ENCODE measurements at places on chromosomes 16 and 17. TPM values are rescaled to one million over a fixed set of nuclear protein-coding genes. Genes with fewer than 3 reads are reported as not detected.
A peak's percentile ranks its signal among the peaks of the same experiment; 100 is the strongest.

SLC6A2 gene
- 0.17 TPM for polyA plus RNA-seq

NLRC3 gene
- 2.0 TPM for polyA plus RNA-seq

DNA sequence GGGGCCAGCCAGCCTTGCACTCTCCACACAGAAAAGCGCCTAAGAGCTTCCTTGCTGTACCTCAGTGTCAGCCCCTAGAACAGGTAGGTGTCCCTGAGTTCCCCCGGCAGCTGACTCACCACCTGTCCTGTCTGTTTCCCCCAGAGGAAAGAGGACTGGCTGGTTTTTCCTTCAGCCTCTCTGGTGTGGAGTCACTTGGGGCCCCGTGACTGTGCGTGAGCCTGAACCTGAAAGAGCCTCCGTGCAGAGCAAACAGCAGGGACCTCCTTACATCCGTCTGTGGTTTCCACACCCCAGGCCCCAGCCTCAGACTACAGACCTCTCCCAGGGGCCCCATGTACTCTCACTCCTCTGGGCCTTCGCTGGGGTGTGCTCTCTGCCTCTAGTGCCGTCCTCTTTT lies 87.8 kb downstream of the GNAO1 start:
- no peak for DNase-seq

DNA sequence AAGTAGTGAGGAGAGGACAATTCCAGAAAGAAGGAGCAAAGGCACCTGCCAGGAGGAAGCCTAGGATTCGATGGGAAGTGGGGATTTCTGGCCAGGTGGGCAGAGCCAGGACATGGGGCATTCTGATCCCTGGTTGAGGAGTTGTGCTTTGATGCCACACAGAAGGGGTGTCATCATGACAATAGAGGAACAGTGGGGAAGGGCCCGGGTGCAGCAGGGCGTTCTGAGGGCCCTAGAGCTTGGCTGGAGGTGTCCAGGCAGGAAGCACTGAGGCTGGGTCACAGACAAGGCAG lies 4.3 kb downstream of the EVPLL start:
- DNase-seq: no peak

DNA sequence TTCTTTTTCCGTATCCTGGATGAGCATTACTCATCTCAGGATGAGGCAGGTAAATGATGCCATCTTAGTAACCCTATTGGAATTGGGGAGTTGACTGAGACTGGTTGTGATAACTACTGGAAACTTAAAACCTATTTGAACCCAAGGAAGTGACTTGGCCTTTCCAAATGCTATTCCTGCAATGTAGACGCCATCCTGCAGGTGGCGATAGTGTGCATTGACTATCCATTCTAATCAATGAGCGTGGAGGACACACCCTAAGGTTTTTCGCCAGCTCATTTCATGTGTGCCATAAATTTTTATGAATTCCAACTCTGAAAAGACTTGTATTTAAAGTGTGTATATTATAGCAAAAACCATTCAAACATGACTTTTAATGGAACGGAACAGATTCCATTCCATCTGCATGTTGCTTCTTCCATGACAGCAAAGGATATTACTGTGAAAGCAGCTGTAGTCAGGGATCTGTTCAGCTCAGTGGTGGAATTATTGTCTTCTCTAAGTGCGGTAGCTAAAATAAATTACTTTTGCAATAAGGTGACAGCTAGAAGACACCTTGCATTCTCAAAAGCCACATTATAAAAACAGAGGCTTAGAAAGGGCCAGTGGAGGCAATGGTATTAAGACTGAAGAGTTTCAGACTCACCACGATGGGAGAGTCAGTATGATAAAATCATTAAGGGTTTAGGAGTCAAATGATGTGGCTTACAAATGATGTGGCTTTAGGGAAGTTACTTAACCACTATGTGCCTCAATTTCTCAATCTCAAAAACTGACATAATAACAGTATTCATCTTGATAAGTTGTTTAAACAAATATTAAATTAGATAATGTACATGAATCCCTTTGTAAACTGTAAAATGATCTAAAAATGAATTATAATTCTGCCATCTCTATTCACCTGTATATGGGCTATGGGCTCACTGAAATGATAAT lies 55.5 kb downstream of the SYT17 start:
- no peak for DNase-seq

DNA sequence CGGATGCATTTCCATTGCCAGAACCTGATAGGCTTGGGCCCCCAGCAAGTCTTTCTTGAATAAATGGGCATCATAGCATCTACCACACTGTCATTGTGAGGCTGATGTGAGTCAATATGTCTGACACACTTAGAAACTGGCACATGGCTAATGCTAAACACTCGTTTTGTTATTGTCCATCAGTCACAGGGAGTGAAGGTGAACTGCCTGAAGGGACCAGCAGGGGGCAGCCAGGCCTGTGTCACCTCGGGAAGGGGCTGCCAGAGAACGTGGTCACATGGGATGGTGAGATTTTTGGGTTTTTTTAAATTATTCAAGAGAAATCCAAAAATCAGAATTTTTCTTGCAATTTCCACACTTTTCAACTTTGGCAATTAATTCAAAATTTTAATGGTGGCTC lies 831 bp upstream of the RCVRN start:
- no peak for DNase-seq

- no peak for DNase-seq
Measured at GRCh38 chr16:1426734-1427471, 4.0 kb upstream of the PERCC1 start.

TRIM47 gene
- polyA plus RNA-seq: 9.2 TPM

DNA sequence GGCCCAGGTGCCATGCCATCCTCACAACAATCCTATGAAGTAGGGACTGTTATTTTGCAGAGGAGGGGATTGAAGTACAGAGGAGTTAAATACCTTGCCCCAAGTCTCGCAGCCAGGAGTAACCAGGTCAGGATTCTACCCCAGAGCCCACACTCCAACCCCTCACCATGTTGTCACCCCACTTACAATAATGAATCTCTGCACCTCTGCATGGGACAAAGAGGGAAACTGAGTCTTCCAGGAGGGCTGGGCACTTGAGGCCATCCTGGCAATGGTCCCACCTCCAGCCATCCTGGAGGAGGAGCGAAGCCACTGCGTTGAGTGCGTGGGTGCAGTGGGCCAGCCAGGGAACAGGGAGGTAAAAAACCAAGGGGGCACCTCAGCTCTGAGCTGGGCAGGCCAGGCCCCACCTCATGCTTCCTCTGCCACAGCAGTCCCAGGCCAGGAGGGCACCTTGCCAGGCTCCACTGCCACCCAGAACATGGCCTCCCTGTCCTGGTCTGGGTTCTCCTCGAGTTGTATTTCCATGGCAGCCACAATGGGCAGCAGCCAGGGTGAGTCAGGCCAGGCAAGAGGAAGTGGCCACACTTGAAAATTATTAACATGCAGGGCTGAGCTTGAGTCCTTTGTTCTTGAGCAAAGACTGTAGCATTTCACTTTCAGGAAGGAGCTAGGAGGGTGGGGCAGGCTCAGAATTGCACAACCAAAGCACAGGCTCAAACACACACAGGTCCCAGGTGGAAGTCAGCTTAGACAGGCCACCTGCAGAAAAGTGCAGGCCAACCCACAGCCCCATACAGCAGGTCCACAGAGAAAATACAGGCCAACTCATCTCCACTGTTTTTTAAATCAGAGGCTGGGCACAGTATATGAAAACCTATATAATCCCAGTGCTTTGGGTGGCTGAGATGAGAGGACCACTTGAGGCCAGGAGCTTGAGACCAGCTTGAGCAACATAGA lies 52.1 kb downstream of the CUEDC1 start:
- no peak for DNase-seq

GRCh38 chr17:31835984-31836383 lies 23.1 kb downstream of the COPRS start:
- no peak for DNase-seq

DNA sequence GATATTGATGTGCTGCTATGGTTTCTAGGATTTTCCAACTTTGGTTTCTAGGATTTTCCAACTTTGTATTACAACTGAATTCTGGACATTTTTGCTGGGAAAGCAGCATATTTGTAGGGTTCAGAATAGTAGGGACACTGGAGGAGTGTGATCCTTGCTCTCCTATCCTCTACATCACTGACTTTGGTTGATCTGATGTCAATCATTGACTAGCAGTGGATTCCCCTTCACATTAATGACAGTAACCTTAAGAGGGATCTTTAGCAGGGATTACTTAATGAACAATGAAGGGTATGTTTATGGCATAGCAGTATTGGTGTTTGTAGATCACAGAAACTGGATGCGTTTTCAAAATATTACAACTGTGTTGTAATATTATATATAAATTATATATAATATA lies 67.4 kb downstream of the MAP2K4 start:
- DNase-seq: peak; percentile 2

ABCC6 gene
- 17.7 TPM for polyA plus RNA-seq

WSCD1 gene
- 13.2 TPM for polyA plus RNA-seq

All from right renal pelvis (tissue), 4 donors.